Uterus (tissue), 4 donors: ENCODE measurements at places on chromosomes 2 and 18.

- no peak for DNase-seq
Measured at GRCh38 chr2:81194581-81194980, 890.0 kb upstream of the LRRTM1 start.

DNA sequence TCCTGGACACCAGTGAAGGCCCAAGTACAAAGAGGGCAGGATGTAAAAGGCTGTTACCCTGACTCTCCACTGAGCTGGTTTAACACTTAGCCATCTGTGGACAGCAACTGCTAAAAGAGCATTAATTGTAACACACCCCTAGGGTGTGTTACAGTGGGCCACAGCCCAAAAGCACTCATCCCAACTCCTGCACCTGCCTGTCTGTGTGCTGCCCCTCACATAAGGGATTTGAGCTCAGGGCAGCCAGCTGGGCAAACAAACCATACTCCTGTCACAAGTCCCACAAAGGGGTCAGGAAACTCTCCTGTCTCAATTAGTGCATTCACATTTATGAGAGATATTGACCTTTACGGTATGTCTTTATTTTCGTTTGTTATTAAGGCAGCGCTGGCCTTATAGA, 833.1 kb upstream of the NXPH2 start:
- no peak for DNase-seq

DNA sequence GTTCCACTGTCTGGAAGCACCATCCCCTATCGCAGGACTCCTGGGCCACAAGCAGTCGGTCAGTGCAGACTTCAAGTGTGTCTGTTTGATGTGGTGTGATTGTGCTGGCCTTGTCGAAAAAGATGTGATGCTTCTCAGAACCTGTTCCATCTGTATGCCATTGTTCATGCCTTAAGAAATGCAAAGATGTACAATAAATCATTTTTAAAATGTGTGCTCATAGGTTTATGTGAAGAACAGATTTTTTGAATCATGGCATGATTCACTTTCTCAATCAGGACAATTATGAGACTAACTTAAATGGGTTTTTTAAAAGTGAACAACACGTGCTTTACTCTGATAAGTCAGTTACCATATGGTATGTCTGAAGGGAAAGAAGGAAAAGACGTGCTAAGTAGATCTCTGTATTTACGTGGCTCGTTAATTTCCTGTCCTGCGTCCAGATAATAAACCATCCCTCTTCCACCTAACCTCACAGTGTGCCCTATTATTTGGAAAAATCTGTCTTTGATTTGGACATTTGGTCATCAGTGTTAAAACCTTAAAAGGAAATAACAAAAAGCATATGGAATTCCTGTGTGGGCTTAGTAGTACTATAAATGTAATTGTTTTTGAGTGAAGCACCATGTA, 54.9 kb downstream of the PRKRA start:
- no peak for DNase-seq

GRCh38 chr18:61607867-61608266, 274.6 kb downstream of the CDH20 start:
- no peak for DNase-seq

GRCh38 chr18:36408606-36409005, 111.1 kb downstream of the FHOD3 start:
- DNase-seq, result no peak

DNA sequence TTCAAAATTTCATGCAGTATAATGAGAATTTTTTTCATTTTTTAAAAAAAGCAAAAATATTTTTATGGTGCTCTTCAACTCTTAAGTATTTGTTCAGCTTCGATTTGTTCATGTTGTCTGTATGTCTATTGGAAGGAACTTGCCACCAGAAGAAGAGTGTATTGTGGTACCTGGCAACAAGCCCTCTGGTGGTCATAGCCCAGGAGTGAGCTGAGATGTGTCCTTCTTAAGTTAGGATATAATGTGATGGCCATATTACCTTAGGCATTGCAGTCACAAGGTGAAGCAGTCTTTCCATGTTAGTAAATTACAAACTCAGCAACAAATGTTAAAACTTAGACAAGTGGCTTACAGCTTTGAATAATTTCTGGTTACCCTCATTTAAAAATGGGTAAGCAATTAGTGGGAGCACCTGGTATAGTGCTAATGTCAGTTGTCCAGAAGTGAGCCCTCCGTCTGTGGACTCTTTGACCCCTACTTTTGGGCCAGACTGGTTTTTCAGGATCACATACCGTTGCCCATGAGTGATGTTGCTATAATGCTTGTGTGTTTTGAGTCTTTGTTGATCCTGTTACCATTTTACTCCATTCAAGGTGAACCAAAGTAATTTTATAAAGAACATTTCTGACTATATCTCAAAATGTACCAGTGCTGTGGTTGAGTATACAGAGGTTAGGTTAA, 57.4 kb downstream of the MYO1B start:
- no peak for DNase-seq

GRCh38 chr2:86744152-86744551, 24.1 kb downstream of the RMND5A start:
- no peak for DNase-seq
